ENCODE measurements at places on chromosomes 11 and 22.

- DNase-seq: no peak
Measured at GRCh38 chr11:2731130-2732125, 31.6 kb upstream of the KCNQ1OT1 start.

DNA sequence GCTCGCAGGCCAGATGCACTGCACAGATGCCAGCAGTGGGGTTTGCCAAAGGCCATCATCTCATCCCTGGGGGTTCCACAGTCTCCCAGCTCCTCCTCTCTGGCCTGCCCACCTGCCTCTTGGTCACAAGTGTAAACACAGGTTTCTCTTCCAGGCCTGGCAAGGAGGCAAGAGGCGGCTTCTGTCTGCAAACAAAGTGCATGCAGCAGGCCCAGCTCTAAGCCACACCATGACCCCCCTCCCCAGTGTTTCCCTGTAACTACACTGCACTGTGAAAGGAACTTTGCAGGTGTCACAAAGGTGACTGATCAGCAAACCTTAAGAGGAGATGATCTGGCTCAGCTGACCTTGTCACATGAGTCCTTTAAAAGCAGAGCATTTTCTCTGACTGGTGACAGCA, 26.2 kb upstream of the SHISAL1 start:
- no peak for DNase-seq

GRCh38 chr22:19880786-19881569, 26.3 kb upstream of the GNB1L start:
- DNase-seq: no peak

- no peak for DNase-seq
Measured at GRCh38 chr11:96875712-96876111, 485.9 kb downstream of the JRKL start.

DNA sequence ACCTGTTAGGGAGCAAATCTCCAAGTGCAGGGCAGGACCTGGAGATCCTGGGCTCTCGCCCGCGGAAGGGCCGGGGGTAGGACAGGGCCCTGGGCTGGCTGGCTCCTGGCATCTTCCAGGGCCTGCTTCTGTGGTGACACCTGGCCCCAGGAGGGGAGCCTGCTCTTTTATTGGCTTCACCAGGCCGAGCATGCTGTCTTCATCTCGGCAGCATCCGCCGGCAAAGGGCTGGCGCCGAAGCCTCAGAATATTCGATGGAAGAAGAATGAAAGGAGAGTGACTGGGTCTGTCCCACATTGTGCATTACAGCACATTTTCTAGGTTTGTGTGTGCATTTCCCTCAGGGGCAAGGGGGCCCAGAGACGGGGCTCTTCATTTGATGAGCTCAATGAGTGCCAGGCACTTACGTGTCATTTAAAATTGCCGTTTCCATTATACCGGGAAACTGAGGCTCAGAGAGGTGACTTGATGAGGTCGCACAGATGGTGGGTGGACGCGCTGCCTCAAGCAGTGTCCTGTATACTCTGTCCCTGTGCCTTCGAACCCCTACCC, 70.0 kb downstream of the RBX1 start:
- DNase-seq: no peak

GRCh38 chr11:104650234-104650633, 248.0 kb downstream of the CASP12 start:
- DNase-seq: no peak
